ENCODE measurements at places on chromosomes 6 and 20.

DNA sequence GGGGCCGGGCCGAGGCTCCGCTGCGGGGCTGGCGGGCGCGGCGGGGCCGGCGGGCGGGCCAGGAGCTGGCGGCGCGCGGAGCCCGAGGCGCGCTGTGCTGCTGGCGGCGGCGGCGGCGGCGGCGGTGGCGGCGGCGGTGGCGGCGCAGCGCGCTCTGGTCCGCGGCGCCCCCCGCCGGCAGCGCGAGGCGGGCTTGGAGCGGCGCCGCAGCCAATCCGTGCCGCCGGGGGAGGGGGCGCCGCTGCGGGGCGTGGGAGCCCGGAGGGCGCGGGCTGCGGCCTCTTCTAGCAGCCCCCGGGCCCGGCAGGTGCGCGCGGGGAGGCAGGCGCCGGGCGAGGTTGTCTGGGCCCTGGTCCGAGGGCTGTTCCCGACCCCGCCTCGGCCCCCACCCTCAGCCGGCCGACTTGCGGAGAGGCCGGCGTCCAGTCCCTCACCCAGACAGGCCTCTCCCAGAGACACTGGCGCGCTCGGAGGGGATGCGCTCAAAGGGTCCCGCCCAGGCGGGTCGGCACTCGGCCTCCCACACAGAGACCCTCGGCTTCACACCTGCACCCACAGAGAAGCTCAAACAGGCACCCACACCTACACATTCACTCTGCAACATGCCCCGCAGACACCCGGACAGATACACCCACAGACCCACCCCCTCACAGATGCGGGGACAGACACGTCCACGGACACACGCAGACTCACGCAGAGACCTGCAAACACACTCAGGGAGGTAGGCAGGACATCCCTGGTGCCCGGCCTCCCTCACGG, at the start of gene RIMS4:
Gene RIMS4, minus strand, starts transcription at position 156 of the 759 bp plus-strand sequence. CDS start 275 bp downstream, outside the sequence.
- peak; percentile 15 for DNase-seq

- no peak for DNase-seq
These were observed 171.3 kb downstream of the SLC16A10 start for GRCh38 chr6:111258615-111259088.

DNA sequence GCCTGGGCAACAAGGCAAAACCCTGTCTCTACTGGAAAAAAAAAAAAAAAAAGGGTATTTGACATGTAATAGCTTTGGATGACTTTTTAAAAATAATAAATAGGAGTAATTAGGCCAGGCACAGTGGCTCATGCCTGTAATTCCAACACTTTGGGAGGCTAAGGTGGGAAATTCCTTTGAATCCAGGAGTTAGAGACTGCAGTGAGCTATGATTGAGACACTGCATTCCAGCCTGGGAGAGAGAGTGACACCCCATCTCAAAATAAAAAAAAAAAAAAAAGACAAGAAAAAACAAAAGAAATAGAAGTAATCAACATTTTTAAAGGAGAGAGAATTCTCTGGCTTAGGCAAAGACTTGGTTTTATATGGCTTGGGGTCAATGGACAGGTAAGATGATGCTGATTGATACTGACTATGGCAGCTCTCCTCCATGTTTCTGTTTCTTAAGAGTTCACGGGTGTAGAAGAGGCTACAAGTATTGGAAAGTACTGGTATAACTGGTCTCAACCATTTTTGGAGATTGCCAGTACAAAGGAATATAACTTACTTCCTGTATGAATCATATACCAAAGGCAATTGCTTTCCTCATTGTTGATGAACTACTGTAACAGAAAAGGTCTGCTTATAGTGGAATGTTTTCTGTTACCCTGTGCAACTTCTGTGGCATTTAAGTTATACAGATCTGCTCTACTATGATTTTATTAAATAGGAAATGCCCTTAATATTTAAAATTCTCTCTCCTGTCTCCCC, 10.1 kb downstream of the MAP3K5 start:
- no peak for DNase-seq

GRCh38 chr6:33716890-33717632, 5.6 kb upstream of the UQCC2 start:
- DNase-seq, result no peak

DNA sequence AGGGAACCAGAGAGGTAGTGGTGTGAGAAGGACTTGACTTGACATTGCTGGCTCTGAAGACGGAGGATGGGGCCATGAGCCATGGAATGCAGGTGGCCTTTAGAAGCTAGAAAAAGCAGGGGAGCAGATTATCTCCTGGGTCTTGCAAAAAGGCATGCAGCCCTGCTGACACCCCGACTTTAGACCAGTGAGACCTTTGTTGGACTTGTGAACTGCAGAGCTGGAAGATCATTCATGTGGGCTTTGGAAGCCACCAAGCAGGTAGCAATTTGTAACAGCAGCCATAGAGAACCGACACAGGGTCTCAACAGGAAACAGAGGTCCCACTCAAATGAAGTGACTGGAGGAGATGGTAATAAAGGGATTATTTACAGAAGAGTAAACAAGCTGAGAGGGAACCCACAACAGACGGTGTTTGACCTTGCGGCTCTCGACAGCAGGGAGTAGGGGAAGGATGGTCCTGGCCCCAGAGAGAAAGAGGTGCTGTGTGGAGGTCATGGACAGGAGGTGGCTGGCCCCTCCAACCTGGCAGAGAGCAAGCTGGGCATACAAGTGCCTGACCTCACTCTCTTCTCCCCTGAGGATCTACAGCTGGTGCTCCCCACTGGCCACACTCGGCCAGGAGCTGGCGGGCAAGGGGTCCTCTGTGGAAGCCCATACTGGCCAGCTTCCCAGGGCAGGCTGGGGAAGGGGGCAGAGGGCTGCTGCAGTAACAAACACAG, 43.9 kb downstream of the SLC22A23 start:
- no peak for DNase-seq

DNA sequence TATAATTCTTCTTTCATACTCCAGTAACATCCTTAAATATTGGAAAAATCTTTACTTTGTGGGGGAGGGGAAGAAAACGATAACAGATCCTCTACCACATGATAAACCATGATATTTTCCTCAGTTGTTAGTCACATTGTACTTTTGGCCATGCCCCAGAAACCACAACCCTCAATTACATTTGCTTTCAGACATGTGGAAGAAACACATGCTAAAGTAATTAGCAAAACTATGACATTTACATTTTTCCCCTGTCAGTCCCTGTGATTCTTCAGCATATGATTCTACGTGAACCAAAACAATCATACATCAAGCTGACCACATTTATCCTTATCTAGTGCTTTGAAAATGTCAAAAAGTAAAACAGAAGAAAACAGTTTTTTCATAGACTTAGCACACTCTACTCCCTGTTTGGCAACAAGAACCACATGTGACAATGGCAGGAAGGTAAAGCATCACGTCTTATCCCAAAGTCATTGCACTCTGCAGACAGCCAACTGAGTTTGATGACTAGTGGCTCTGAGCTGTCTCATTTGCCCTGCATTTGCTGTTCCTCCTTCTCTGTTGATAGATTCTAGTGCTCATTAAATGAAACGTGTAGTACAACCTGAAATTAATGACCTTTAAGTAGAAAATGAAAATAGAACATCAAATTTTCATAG, 505.8 kb upstream of the MARCKS start:
- DNase-seq, result no peak

DNA sequence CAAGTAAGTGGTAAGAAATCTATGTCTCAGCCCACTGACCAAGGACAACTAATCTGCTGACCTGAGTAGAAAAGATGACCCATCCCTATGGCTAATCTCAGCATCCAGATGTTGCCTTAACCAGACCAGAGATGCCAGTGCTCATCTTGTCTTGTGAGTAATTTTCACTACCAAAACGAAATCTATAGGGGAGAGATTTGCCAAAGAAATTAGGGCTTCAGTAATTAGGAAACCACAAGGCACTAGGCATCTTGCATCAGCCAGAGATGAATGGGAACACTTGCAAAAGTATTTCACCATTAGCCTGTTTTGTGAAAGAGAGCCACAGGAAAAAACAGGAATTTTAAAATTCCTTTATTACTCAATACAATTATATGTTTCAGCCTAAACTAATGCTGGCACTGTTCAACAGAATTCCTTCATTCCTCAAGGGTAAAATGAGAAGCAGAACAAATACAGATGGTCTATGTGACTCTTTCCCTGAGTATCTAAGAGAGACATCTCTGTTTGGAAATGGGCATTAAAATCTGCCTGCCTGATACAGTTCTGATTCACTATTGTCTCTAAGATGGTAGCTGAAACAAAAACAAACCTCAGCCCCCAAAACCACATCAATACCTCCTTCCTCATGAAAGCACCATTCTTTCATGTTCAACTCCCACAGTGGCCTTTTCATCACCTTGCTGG, 87.8 kb downstream of the GMDS start:
- no peak for DNase-seq

GRCh38 chr6:47718571-47718970, 20.2 kb downstream of the ADGRF4 start:
- no peak for DNase-seq

GRCh38 chr20:38114353-38114791, 50.7 kb downstream of the TGM2 start:
- no peak for DNase-seq

- DNase-seq, result no peak
These were observed 301.3 kb downstream of the ZNF217 start for GRCh38 chr20:53292347-53292746.

DNA sequence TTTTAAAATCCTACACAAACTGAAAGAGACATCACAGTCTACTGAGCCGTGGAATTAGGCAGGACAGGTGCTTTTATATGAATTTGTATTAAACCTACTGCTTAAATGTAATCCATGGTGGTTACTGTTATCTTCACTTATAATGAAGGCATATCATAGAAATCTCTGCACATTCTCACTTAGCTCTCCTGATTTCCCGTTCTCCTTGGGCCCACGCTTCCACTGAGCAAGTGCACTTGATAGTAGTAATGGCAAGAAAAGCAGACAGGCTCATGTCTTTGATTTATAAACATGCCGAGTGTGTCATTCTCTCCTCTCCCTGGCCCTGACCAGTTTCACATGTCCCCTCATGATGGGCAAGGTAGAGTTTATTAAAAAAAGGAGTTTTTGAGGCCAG, 186.3 kb downstream of the HIVEP2 start:
- no peak for DNase-seq
